IPS DF 6.9 (cell line): ENCODE measurements at places on chromosomes 11 and 22.

DNA sequence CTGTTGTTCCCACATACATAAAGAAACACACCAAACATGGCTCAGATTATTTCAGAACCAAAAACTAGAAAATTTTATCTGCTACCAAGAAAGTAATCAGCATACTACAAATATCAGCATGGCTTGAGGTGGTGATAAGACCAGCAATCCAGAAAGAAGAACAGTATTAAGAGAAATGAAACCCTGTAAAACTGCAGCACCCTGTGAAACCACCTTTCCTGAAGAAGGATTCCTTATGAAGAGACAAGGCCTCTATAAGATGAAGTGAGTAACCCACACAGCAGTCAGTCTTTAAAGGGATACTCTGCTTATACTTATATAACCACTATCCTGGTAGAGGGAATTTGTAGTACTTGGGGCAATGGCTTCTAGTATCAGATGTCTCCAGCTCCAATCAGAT is 49.9 kb downstream of the RSF1 start:
- DNase-seq, result no peak

DNA sequence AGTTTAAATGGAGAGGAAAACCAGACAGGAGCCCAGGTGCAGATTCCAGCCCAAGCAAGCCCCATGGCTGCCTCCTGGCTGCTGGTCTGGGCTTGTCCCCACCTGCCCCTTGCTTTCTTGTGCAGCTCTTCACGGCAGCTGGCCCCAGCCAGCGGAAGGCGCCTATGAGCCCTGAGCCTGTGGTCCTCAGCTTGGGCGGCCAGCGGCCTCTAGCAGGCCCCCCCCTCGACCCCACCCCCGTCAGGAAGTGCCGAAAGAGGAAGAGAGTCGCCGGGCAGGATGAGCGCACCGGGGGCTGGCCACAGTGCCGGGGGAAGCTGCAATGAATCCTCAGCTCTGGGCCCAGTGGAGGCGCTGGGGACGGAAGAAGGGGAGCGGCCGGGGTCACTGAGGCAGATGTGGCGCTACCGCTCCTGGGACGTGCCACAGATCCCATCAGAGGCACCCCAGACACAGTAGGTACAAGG is 2.1 kb upstream of the DGKZ start:
- no peak for DNase-seq

- no peak for DNase-seq
Observed at GRCh38 chr22:48651036-48651890, 1176.4 kb downstream of the BRD1 start.

- DNase-seq, result no peak
Observed at GRCh38 chr11:36352922-36353321, 56.8 kb downstream of the PRR5L start.

GRCh38 chr11:32947978-32948377 is 55.4 kb downstream of the QSER1 start:
- no peak for DNase-seq

DNA sequence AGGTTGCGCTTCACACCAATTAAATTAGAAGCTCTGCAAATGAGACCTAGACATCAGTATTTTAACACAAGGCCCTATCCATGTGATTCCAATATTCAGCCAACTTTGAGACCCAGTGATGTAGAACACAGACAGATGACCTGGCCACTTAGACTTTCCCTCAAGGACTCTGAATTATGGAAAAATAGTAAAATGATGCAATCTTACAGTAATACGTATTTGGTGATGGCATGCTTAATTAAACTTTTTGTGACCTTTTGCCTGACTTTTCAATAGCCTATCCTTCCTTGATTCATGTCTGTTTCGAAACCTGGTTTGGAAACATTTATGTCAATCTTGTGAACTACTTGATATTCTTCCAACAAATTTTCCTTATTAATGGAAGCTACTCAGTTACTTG is 521.2 kb downstream of the KCNA4 start:
- DNase-seq, result no peak

GRCh38 chr22:19291580-19292457 is at the start of gene CLTCL1:
CLTCL1 (minus strand) TSS chr22:19291719; CDS start chr22:19291641, 78 bp downstream.
- peak; percentile 39 for DNase-seq

- no peak for DNase-seq
Observed at GRCh38 chr11:12169822-12170221, 59.4 kb downstream of the MICAL2 start.

GRCh38 chr11:1810761-1811160 is 24.0 kb upstream of the SYT8 start:
- DNase-seq, result no peak

DNA sequence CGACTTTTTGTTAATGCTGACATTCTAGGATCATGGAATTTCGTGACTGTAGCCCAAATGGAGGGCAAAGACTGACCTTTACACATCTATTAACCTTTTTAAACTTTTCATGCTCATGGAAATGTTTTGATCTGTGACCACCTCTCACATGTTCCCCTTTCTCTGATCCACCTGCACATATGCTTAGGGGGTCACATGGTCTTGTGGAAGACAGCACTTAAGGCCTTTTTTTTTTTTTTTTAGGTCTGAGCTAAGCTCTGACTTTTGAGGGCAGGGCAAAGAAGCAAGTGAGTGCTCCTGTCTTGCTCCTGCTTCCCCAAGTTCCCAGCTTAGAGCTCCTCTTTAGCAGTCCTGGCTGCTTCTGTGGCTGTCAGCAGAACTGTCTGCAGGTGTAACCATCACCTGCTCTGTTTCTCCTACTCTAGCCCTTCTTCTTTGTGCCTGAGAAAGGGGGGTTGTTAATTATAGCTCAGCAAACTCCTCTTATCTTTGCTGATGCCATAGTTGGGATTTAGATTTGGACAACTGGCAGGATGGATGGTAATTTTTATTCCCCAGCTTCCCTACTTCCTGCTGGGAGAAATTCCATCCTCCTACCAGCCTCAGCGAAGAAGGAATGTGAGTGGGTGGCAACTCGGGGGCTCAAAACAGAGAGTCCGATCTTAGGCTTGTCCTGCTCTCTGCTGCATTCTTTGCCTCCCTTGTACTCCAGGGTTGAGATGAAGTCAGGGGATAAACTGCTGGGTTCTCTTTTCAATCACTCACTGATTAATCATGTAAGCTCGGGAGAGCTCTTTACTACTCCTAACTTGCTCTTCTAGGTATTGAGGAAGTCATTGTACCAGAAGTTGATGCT is 64.4 kb downstream of the GRAMD1B start:
- no peak for DNase-seq

DNA sequence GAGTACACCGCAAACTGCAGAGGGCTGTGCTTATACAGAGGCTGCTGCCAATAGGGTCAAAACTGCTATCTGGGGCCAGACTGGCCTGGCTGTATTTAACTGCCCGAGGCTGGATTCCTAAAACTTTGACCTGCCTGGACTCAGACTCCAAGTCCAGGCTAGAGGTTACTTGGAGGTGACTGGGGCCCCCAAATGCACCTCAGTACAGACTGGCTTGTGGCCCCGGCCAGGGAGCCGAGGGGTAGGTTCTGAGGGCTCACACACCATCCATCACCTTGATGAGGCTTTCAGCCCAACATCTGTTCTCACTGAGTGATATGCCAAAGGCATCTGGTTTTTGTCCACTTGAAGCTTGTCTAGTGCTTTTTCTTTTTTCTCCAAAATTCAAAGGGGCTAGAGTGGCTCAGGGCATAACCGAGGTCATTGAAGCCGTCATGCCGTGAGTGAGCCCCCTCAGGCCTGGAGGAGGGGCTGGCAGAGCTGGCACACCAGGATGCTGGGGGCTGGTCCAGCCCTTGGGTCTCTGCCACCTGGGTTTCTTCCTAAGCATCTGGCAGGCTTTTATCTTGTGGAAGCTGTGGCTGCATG is 52.4 kb upstream of the TTLL12 start:
- DNase-seq, result no peak

GRCh38 chr11:35058669-35059434 is 80.1 kb upstream of the CD44 start:
- DNase-seq, result no peak

GRCh38 chr11:117199053-117199915 is at the start of gene TAGLN:
TAGLN (plus strand) TSS chr11:117199370; CDS start chr11:117203014, 3,644 bp downstream.
- DNase-seq, result peak; percentile 60

- no peak for DNase-seq
Observed at GRCh38 chr22:37547251-37547741, 13.0 kb upstream of the CDC42EP1 start.

- DNase-seq, result peak; percentile 72
Observed at GRCh38 chr22:37933711-37934376, 19.6 kb downstream of the C22orf23 start.

DNA sequence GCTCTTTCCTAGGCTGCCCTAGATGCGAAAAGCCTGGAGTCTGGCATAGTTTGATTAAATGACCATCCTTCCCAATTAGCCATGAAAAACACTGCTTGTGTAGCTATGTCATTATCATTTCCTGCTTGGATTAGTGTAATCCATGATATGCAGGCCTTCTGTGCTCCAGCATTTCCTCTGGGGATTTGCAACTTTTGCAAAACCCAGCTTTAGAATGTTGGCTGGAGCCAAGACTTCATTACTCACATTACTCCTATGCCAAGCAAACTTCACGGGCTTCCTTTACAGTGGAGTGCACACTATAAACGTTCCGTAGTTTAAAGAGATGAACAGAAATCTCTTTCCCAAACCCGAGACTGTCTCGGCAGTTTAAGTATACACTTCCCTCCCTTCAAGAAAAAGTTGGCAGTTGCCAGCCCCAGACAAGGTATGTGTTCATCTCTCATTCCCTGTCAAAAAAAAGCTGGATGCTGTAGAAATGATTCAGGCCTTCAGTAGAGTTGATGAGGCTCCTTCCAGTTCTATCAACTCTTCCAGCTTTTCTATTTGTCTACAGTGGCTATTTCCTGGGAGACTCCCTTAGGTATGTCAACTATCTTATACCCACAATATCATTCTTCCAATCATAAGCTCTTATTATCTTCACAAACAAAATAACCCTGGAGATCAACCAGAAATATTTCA is 180.0 kb downstream of the MAML2 start:
- no peak for DNase-seq

- DNase-seq, result no peak
Observed at GRCh38 chr11:3129181-3129590, 35.9 kb downstream of the OSBPL5 start.

GRCh38 chr11:88344869-88345268 is 7.3 kb upstream of the CTSC start:
- no peak for DNase-seq

DNA sequence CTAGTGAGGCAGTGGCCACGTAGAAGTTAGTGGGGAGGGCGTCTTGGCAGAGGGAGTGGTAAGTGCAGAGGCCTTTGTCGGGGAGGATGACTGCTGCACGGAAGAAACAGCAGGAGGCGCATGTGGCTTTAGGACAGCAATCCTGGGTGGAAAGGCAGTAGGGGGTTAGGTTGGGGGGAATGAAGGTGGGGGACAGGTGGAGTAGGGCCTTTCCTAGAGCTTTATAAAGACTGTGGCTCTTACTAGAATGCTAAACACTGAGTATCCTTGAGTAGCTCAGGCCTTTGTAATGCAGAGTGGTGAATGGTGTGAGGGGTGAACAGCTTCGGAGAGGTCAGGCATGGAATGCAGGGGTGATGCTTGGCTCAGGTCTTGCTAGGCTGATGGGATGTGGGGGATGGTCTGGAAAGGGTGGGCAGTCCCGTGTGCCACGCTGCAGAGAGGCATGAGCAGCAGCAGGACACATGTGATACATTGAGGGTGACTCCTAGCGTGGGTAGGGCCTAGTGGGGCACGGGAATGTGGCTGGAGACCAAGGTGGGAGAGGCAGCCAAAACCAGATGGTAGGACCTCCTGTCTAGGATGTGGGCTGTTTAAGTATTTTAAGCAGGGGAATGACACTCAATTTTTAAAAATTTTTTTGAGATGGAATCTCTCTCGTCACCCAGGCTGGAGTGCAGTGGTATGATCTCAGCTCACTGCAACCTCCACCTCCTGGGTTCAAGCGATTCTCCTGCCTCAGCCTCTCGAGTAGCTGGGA is 19.2 kb downstream of the AP2A2 start:
- peak; percentile 87 for DNase-seq

DNA sequence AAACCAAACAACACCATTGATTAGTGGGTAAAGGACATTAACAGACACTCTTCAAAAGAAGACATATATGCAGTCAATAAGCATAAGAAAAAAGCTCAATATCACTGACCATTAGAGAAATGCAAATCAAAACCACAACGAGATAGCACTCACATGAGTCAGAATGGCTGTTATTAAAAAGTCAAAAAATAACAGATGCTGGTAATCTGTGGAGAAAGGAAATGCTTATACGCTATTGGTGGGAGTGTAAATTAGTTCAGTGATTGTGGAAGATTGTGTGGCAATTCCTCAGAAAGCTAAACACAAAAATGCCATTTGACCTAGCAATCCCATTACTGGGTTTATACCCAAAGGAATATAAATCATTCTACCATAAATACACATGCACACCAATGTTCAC is 182.6 kb downstream of the TRPC6 start:
- no peak for DNase-seq

DNA sequence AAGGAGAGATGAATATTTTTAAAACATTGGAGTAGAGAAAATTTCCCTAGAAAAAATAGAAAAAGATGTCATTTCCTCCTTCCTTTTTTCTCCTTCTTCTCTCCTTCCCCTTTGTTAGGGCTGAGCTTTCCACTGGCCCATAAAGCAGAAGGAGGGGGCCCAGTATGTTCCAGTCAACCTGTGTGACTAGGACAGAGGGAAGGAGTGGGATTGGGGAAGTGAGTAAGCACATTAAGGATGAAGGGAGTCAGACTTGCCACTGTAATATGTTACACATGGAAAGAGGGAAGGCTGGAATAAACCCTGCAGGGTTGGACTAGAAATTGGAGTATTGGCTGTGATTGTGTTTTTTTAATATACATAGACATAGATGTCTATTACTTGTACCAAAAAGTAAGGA is 20.1 kb upstream of the SPINDOC start:
- DNase-seq, result no peak

DNA sequence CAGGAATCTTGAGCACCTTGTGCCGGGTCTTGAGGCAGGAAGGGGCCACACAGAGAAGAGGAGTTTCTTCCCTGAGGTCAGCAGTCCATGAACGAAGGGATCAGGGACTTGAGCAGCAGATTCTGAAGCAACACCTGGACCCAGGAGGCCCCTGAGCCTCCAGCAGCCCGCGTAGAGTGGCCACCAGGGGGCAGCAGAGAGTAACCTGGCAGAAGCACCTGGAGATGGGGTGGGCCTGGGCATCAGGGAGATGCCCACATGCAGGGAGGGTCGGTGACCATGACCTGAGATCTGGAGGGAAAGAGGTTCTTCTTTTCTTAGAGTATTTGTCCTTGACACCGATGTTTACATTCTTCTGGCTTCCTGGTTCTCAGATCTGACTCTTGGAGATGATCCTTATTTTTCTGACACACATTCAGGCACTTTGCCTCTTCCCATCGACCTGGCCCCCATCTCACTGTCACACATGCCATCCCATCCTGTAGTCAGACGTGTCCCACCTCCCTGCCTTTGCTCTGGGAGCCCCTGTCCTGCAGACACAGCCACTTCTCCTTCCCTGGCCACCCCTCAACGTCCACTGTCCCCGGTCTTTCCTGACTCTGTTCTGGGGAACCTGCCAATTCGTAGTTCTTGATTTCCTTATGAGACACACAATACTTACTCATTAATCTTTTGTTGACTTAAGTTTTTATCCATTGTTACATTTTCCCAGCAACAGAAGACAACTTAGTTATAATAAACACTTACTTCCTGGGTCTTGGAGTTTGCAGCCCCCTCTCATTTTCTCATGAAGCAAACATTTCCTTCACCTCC is 66.5 kb downstream of the GGTLC2 start:
- DNase-seq, result no peak
